ENCODE measurements at places on chromosomes 1 and 21.

GRCh38 chr21:40809673-40810197 lies 37.2 kb downstream of the DSCAM start:
- no peak for DNase-seq

GRCh38 chr1:54485416-54485815 lies 62.6 kb upstream of the ACOT11 start:
- DNase-seq: no peak

- DNase-seq: no peak
These were observed 332.8 kb downstream of the KCTD3 start for GRCh38 chr1:215899901-215900300.

DNA sequence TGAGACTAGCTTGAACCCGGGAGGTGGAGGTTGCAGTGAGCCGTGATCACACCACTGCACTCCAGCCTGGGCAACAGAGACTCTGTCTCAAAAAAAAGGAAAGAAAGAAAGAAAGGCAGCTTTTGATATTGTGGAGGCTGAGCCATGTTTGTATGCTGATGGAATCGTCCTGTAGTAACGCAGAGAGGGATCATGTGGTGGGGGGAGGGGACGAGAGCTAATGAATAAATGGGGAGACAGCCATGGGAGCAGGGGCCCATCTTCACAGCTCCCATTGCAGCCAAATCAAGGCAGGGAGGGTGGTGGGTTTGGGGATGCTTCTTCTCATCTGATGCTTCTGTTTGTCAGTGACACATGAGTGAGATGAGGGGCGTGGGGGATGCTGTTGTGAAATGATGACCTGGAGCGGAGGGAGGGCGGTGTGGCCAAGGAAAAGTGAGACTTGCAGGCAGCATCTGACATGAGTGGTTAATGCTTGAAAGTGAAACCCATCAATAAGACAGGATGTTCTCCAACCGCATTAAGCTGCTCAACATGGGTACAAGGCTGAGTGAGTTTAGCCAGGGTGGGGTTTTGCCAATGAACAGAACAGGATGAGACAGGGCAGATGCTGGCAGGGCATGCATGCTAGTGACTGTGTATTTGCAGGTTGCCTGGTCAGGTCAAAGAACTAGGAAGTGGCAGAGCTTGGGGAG lies 16.7 kb downstream of the SPATA21 start:
- peak; percentile 59 for DNase-seq

GRCh38 chr1:202659974-202660373 lies 50.3 kb downstream of the SYT2 start:
- DNase-seq: no peak

- DNase-seq: no peak
These were observed 12.2 kb upstream of the TRNAU1AP start for GRCh38 chr1:28540651-28541050.

GRCh38 chr1:178530037-178530402 lies 17.1 kb downstream of the TEX35 start:
- DNase-seq: no peak

DNA sequence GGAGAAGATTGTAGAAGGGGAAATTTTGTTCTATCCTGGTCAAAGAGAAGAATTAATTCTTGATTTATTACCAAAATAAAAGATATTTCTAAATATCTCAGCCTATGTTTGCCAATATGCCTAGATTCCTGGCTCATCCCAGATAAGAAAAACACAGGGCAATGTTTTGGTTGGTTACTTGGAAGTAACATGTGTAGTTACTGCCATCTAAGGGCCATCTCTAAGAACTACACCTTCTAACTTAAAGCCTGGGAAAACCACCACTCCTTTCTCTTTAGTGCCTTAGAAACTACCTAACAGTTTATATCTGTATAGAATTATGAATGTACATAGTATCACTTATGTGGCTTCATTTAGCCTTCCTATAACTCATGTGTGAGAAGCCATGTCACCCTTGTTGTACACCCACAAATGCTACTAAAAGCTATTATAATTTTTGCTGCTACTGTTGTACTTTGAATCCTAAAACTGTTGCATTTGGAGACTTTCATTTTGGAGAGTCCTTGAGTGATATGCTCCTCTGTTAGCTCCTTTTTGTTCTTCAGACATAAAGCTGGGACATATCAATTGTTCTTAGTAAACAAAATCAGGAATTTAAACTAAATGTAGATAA lies 4.5 kb downstream of the AIM2 start:
- no peak for DNase-seq

GRCh38 chr1:221263831-221264767 lies 384.9 kb downstream of the HLX start:
- DNase-seq: no peak

DNA sequence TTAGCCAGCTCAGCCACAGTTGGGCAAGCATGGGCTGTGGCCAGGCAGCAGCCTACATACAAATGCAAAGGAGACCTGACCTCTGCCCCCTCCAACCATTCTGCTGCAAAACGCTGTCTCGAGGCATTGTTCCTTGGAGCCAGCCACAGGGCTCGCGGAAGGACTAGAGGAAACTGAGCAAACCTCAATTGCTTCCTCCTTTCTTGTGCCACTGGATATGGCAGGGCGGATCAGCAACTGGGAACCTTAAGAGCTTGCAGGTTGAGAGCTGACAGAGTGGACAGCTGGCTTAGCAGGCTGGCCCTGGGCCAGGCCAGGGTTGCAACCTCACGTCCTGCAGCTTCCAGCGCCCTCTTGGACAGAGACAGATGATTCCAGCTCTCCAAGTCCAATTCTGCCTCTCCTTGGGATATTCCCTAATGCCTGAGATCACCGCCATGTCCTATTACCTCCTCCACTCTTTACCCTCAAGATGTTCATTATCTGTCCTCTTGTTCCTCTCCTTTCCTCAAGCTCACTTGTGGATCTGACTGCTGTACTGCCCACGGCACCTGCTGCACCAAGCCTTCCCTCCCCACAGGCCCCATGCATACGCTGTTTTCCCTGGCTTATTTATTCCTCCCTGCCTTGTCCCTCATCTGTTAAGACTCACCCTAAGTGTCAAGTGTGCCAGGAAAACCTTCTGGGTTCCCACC lies 67.5 kb downstream of the SDC3 start:
- DNase-seq: no peak

- no peak for DNase-seq
These were observed 80.0 kb downstream of the BCAR3 start for GRCh38 chr1:93601686-93602085.

- no peak for DNase-seq
These were observed 530.8 kb upstream of the BEND5 start for GRCh38 chr1:49307457-49307856.

GRCh38 chr1:6246497-6247467 lies 2.8 kb downstream of the HES3 start:
- DNase-seq: peak; percentile 59

- no peak for DNase-seq
These were observed 6.6 kb upstream of the RUNX3 start for GRCh38 chr1:24936684-24937083.

DNA sequence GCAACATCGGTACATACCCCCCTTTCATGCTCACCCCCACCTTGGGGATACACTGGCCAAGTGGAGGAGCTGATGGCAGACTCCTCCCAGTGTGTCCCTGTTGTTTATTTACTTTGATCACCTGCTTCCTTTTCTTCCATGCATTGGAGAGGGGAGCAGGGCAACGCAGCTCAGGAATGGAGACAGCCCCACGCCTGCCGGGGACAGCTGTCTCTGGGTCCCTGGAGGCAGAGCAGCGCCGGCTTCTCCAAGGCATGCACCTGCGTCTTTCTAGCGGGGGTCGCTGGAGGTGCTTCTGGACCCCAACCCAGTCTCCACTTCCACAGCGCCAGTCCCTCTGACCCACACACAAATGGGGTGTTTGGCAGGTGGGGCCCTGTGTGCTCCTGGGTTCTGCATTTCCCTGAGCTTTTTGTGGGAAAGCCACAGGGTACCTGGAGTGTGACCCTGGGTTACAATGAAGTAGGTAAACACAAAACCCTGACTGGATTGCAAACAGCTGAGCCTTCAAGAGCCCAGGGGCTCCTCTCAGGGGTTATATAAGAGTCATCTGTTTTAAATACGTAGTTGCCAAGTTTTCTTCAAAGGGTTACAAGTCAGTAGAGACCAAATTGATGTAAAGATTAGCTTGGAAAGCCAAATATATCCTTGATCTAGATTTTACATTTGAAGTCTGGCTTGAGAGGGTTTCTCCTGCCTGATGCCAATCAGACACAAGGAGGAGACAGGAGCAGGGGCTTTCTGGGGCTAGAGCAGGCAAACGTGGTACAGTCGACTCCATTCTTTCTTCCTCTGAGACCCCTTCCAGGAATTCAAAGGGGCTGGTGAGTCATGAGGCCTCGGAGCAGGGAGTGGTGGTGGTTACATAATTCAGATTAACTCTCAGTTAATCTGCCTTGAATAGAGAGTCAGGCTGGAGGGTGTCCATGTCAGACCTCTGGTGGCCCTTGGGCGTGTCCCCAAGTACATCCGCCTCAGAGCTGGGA lies 4.5 kb downstream of the AJAP1 start:
- DNase-seq: no peak

GRCh38 chr21:34305605-34306604 lies 57.9 kb upstream of the KCNE2 start:
- no peak for DNase-seq

DNA sequence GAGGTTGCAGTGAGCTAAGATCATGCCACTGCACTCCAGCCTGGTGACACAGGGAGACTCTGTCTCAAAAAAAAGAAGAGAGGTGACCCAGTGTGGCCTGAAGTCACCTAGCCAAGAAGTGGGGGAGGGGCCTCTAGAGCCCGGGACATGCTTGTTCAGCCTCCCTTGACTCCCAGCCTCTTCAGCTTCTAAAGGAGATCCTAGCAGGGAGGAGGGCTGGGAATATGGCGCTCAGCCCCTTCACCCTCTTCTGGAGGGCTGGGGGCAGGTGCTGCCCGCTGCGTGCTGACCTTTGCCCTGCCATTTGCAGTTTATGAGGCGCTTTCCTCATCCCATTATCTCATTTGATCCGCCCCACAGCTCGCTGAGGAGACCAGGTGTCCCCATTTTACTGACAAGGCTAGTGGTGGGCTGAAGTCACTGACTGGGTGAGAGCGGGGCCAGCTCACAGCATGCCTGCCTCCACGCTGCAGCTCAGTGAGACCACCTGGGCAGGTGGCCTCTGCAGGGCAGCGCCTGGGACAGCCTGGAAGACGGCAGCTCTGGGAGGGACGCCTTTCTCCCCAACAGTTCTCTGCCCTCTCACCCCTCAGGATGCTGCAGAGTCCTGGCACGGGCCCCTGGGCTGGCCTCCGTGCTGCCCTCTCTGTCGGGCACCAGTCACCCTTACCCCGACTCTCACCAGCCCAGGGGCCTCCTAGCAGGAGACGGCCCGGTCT lies 7.5 kb downstream of the ELF3 start:
- DNase-seq: no peak

- DNase-seq: no peak
These were observed 15.0 kb upstream of the ERMAP start for GRCh38 chr1:42801832-42802473.

DNA sequence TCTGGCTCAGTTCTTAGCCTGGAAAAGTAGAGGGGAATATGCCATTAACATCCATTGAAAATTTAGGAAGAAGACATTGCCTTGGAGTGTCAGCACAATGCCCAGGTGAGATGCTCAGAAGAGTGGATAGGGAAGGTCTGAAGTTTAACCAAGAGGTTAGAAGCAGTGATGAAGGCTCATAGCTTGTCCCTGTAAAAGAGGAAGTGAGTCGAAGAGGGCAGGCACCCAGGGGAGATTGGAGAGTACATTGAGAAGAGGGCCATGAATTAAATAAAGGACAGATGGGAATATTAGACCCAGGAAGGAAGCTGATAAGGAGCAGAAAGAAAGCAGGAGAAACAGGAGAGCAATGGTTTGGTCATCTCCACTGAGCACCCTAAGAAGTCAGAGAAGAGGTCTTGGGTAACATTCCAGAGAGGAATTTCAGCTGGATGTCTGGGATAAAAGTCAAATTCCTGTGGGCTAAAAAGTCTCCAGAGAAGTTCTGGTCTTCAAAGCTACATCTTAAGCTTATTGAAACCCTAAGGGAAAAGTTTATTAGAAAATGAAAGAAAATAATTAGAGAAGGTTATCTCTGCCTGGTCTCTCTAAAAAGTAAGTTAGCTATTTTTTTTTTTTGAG lies 17.3 kb downstream of the C8B start:
- no peak for DNase-seq

DNA sequence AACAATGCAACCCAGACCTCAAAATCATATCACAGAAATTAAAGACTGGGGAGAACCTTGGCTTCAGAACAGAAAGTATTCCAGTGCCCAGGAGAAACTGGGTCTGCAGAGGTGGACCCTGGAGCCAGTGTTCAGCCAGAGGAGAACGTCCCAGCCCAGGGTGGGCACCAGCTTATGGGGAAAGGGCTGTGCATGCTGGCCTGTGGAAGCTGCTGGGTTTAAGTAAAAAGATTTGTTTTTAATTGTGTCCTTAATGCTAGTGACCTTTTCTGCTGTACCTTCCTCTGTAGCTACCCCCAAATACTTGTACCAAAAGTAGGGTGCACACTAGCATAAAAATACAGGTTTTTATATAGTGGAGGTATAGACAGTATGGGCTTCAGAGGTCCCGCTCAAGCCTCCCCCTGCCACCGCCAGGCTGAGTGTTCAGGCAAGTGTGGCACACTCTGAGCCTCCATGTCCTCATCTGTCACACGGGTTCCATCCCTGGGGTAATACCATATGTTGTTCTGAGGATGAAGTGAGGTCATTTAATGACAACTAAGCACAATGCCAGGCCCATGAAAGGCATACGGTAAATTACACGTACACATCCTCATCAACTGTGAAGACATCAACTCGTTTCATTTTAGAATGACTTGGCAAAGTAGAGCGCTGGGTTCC lies 47.0 kb downstream of the SLC37A1 start:
- no peak for DNase-seq

DNA sequence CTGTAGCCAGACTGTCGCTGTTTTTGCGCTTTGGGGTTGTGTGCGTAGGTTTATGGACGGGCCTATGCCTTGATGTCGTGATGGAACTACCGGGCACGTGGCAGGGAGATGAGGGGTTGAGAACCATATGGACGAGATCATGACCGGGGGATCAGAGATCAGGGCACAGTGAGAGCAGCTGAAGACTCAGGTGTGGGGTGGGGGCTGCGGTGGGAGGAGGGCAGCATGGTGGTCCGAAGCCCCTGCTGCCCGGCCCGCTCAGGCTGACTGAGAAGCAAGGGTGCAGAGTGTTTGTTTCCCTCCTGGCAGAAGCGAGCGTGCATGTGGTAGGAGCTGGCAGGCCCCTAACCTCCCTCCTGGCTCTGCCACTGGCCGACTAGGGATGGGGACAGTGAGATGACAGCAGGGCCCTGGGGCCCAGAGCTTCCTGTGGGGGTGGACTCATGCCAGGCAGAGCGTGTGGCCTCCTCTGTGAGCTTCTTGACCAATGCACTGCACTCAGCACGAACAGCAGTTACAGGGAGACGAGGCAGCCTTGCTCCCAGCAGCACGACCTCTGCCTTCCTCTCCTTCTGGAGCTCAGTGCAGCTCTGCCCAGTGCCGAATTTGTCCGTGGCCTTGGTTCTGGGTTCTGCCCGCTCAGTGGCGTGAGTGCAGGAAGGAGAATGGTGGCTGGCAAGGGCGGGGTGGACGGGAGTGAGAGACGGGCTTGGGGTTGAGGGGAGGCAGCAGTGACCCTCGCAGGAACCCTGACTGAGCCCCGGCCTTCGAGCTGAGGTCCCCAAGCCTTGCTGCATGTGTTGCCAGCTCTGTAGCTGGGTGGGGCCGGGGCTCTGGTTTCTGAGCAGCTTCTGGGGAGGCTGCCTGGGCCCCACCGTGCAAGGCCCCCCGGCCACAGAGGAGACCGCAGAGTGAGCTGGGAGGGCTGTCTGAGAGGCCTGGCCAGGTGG lies 22.2 kb upstream of the LRRC3 start:
- DNase-seq: no peak
